ENCODE measurements at places on chromosomes 7 and 10.

DNA sequence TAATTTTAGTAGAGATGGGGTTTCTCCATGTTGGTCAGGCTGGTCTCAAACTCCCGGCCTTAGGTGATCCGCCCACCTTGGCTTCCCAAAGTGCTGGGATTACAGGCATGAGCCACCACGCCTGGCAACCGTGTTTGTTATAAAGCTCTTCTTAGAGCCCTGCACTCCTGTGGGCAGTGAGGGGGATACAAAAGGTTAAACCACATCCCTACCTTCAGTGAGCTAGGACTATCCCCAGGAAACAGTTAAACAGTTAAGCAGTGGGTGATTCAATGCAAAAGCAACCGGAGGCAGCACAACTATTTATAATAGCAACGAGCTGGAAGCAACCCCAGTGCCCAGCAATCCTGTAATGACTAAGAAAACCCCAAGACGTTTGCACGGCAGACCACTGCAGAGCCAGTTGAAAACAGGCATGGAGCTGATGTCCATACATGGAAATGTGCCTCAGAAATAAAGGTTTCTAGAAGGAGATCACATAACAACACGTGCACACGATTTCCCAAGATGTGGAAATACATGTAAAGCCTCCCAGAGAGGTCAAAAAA lies 107.2 kb upstream of the LYZL2 start:
- no peak for DNase-seq

DNA sequence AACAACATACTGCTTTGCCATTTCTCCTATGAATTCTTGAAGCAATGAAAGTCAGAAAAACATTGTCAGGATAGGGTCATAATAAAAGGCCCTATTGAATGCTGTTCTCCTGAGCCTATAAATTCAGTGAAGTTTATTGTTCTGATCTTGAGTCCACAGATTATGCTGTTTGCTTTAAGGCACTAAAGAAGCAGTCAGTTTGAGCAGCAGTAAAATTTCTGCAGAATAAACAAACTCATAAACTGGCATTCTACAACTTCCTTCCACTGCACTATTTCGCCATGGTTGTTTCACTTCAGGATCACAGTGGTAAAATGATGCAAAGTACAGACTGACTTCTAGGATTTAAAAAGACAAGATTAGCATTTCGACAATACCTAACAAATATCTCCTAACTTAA lies 503.2 kb downstream of the SH2D4B start:
- DNase-seq: no peak

- no peak for DNase-seq
Measured at GRCh38 chr10:7487528-7487927, 76.7 kb upstream of the SFMBT2 start.

DNA sequence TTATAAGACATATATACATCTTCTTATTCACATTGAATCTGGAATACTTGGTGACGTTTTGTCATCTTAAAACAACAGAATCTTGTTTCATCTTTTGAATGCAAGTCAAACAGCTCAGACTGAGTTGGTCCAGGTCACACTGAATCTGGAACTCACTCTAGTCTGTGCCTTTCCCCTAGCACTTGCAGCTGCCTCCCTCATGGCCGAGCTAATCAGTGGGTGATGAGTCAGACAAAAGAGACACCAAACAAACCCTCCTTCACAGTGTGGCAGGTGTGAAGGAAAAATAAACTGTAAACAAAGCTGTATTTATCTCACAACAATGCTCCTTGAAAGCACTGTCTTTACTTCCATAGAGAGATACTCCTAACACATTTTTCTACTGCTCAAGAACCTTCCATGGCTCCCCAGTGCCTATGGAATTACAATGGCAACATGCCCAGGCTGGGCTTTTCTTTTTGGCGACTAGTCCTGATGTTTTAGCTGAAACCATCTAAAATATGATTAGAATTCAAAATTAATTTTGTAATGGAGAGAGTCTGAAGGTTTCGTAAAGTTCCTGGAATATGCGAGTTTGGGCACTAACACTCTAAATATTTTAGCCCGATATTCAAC lies 140.0 kb downstream of the ZNF365 start:
- DNase-seq: no peak

DNA sequence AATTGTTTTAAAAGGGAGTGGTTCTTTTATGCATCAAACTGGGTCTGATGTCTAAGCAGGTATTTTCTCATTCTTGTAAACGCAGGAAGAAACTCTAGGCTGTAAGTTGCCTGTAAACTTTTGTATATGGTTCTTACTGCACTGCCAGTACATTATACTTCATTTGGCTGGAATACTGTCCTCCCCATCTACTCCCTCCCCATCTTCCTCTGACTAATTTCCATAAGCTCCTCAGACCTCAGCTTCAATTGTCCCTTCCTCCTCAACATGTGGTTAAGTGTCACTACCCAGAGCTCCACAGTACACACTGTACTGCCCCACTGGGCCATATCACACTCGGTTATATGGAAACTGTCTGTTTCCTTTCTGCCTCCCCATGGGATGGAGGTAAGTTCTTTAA lies 161.4 kb upstream of the MDFIC start:
- no peak for DNase-seq

GRCh38 chr7:105611856-105612775 lies 30.8 kb upstream of the EFCAB10 start:
- no peak for DNase-seq

DNA sequence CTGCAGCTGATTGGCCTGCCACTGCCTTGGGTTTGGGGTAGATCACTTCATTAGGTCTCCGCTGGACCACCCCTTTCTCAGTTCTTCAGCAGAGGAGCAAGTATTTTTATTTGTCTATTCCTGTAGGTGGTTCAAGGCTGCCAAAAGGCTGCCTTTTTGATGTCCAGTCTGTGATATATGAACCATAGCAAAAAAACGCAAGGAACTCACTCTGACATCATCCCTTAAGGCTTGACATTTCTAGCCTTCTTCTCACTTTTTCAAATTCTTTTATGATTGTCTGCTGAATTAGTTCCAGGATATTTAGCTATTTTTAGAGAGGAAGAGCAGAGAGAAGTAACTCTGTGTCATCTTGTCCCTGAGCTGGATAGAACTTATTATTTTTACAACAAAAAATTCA lies 269.2 kb downstream of the BAMBI start:
- DNase-seq: no peak

Measured in H7 (cell line).